ENCODE measurements at places on chromosomes 4 and X.

DNA sequence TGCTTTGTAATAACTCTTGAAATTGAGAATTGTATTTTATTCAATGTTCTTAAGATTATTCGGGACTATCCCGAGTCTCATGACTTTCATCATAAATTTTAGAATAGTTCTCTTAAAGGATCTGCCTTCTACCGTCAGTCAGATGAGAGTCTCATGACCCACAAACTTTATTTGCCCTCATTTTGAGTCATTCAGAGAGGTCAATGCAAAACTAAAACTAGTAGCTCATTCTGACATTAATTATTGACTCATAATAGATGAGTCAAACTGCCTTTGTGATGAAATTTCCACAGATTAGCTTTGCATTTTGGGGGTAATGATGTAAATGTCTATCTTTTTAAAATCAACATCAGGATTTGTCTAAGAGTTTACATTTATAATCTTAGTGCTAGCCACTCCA, 1527.3 kb downstream of the TECRL start:
- no peak overlapping the region for H3K4me3 ChIP-seq
- no peaks in the 10 kb centered on the region for H3K4me1 ChIP-seq
- DNase-seq: no peak
- H3K27ac ChIP-seq: no peak overlapping the region
- no peaks in the 10 kb centered on the region for H3K27me3 ChIP-seq

GRCh38 chr4:38914854-38915253, 47.2 kb downstream of the FAM114A1 start:
- H3K4me1 ChIP-seq: no peaks in the 10 kb centered on the region
- peaks cover 34% of the 10 kb centered on the region for H3K36me3 ChIP-seq
- no peaks in the 10 kb centered on the region for H3K27me3 ChIP-seq

DNA sequence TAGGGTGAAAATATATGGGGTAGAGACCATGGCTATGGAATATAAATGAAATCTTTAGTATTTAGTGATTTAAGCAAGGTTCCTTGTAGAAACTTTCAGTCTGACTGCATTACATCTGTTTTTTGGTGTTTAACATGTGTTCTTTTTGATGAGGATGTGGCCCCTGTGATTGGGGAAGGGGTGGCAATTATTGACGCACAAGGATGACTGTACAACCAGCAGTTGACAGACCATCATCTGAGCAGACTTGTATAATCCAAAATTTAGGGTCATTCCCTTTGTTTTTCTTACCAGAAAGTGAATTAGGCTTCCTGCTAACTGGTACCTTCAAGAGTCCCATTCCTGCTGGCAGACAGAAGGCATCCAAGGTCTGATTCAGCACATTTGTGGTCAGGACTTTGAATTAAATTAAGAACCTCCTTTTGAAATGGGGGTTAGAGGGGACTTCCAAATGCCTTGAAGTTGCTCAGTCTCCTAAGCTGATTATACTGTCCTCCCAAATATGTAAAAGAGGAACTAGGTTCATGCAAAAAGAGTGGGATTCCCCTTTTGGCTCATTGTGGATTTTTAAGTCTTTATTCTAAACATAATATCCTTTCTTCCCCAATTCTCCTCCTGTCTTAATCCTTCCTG, 112.4 kb upstream of the CXCL13 start:
- no peak overlapping the region for H3K4me3 ChIP-seq
- no peaks in the 10 kb centered on the region for H3K4me1 ChIP-seq
- H3K27me3 ChIP-seq: no peaks in the 10 kb centered on the region
- DNase-seq: no peak

DNA sequence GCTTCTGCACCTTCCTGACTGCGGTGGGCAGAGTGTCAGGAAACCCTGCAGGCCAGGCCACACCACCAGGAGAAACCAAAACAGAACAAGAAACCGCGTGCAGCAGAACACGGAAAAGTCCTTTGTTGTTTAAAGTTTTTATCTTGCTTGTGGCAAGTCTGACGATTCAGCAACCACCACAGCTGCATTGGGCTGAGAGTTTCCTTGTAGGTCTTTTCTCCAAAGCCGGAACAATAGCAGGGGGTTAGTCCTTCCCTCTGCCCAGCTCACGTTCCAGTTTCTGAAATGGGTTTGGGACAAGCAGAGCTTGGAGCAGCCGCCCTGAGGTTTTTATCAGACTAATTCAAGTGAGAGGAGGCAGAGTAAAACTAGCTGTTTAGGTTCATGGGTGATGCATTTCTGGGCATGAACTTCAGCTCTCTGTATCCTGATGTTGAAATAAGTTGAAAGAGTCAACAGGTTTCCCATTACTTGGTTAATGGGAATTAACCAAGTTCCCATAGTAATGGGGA, 216.9 kb downstream of the PTTG2 start:
- H3K4me3 ChIP-seq: no peak overlapping the region
- no peaks in the 10 kb centered on the region for H3K27me3 ChIP-seq
- no peak overlapping the region for H3K27ac ChIP-seq

DNA sequence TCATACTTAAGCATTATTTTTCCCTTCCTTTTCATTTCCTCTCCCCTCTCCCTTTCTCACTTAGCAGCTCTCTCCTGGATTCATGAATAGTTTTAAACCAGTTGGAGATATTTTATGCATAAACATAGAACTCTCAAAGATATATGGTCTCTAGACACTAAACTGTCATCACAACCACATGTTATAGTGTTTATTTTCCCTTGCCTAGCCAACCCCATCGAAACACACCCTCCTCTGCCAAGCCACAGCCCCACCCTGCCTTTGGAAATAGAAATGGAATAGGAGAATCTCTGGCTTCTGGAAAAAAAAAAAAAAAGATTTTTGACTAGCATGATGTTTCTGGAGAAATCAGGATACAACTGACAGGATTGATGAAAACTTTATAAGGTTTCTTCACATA, 64.8 kb upstream of the RBPJ start:
- DNase-seq: no peak
- H3K27me3 ChIP-seq: no peaks in the 10 kb centered on the region
- no peak overlapping the region for H3K27ac ChIP-seq
- H3K4me3 ChIP-seq: no peak overlapping the region
- no peaks in the 10 kb centered on the region for H3K36me3 ChIP-seq
- H3K4me1 ChIP-seq: no peaks in the 10 kb centered on the region

DNA sequence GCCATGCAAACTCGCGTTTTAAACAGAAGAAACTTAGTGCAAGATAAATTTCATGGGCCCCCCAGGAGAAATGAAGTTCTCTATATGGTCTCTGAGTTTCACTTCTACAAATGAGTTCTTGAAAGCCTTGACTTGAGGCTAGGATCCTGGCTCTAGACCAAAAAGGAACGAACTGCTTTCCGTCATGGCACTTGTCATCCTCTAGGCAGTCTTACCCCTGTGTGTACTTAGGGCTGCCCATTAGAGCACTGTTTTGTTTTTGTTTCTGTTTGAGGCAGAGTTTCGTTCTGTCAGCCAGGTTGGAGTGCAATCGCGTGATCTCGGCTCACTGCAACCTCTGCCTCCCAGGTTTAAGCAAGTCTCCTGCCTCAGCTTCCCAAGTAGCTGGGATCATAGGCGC, 29.0 kb downstream of the RNF4 start:
- no peaks in the 10 kb centered on the region for H3K27me3 ChIP-seq
- H3K4me3 ChIP-seq: no peak overlapping the region
- H3K36me3 ChIP-seq: peaks cover 87% of the 10 kb centered on the region
- no peak for DNase-seq
